ENCODE measurements at places on chromosomes 2 and 18.

DNA sequence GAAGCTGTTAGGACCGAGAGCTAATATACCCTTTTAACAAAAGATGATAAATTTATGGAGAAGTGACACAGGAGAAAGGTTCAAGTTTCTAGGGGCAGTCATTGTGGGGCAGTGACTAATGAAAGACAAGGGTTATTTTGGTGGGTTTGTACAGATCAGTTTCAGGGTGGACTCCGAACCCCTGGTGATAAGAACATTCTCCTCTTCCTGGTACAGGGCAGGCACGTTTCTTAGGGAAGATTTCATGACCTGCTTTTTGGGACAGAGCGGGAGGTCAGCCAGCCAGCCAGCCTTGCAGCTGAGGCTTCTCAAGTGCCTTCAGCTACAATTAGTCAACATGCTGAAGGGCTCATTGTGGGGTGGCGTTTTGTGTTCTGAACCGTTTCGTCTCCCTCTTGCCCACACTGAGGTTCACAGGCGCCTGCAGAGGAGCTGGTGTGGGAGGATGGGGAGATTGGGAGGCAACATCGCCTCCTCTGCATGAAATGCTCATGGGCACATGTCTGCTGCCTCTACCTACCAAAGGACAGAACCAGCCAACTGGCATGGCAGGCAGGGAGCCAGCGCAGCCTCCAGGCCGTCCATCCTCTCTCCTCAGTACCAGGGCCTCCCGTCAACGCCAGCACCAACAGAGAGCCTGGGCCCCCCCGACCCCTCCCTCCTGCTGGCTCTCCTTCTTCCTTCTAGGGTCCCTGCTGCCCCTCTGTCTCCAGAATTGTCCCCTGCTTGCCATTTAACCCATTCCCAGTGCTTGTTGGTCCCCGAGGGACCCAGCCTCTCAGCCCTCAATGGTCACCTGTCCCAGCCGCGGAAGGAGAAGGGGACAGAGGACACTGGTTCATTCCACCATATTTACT lies 9.6 kb downstream of the CHMP1B start:
- DNase-seq: no peak

- DNase-seq: no peak
Observed at GRCh38 chr2:31475692-31476091, 61.1 kb upstream of the XDH start.

- no peak for DNase-seq
Observed at GRCh38 chr2:146615778-146616177, 1229.1 kb upstream of the ACVR2A start.

DNA sequence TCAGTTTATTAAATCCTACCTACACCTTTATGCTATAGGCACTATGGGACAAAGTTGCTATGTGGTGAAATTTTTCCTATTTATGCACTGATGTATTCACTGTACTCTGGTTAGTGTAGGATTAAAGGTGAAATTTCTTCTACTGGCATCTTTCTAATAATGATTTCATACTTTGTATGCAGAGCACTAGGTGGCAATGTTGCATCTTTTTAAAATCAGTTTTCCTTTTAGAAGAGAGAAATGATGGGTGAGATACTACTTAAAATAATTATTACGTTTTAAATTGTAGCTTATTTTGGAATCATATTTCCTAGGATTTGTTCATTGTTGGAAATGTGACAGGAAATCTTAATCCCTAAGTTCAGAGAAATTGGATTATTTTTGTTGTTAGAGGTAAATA lies 150.9 kb downstream of the CD8B2 start:
- no peak for DNase-seq

GRCh38 chr2:126809340-126809739 lies 89.3 kb upstream of the TEX51 start:
- no peak for DNase-seq

GRCh38 chr2:163436963-163437362 lies 298.8 kb downstream of the FIGN start:
- DNase-seq: no peak

GRCh38 chr18:62919109-62919838 lies 203.9 kb downstream of the PHLPP1 start:
- no peak for DNase-seq

- no peak for DNase-seq
Observed at GRCh38 chr2:22274661-22275060, 1110.3 kb upstream of the KLHL29 start.

DNA sequence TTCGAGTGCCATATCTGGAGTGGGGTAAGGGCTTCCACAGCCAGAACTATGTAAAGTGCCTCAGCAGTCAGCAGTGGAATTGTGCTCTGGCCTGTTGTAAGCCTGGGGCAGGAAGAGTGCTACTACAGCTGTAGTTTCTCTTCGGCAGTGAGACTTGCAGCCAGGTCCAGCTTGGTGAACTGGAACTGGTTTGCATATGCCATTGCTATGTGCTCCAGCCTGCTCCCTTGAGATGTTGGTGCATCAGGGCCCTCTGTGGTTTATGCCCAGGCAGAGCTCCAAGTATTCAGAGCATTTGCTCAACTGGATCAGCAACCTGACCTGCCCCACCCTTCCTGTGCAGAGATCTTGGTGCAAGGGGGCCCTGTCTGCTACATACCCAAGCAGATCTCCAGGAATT lies 47.8 kb downstream of the ZNF804A start:
- no peak for DNase-seq

GRCh38 chr18:26863921-26864497 lies 1.5 kb downstream of the AQP4 start:
- no peak for DNase-seq

GRCh38 chr2:217356781-217357180 lies 496.9 kb upstream of the TNP1 start:
- DNase-seq: no peak

GRCh38 chr2:201999279-201999678 lies 34.4 kb upstream of the FZD7 start:
- no peak for DNase-seq

DNA sequence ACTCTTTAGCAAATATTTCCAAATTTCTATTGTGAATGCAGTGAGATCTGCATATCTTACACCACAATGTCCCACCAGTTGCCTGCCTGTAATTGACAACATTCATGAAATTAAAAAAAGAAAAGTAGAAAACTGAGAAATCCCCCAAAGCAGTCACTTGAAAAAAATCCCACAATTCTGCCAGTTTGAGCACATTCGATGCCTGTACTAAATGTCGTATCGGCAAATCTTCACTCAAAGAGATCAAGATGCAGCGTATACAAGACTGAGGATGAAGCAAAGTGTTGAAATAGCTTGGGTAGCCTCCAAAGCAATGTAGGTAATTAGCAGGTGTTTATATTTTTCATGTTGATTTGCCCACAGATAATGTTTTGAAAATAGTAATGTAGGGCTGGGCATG lies 186.7 kb upstream of the ZEB2 start:
- no peak for DNase-seq
